ENCODE measurements at places on chromosomes 7 and 10.

GRCh38 chr10:97743169-97743943, 6.4 kb downstream of the ZFYVE27 start:
- no peak for DNase-seq

- DNase-seq: no peak
These were observed 3.7 kb downstream of the ZNF680 start for GRCh38 chr7:64559206-64559605.

DNA sequence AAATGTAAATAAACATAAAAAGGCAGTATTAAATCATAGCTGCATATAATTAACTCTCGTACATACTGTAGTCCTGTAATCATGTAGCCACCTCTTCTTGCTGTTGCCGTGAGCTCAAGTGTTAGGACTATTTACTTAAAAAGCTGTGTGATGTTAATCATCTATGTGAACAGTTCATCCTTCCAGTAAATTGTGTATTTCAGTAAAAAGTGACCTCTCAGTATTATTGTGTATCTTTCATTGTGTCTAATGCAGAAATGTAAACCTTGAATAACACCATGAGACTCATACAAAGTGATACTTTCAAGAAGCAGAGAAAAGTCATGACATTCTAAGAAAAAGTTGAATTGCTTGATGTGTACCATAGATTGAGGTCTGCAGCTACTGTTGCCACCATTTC, 38.0 kb downstream of the ADD3 start:
- DNase-seq: no peak

- no peak for DNase-seq
These were observed 43.2 kb downstream of the INSYN2A start for GRCh38 chr10:127153181-127153580.

GRCh38 chr10:4043897-4044665, 259.1 kb upstream of the KLF6 start:
- no peak for DNase-seq

GRCh38 chr10:132142396-132143161, 44.2 kb upstream of the DPYSL4 start:
- peak; percentile 16 for DNase-seq

Data from amniotic stem cell (primary cell).